Stimulated activated CD4-positive, alpha-beta T cell treated with anti-CD3 and anti-CD28 coated beads, Interleukin-2, amount 100 ng/mL, for 48 hours (primary cell): ENCODE measurements at places on chromosomes 5 and 9.

DNA sequence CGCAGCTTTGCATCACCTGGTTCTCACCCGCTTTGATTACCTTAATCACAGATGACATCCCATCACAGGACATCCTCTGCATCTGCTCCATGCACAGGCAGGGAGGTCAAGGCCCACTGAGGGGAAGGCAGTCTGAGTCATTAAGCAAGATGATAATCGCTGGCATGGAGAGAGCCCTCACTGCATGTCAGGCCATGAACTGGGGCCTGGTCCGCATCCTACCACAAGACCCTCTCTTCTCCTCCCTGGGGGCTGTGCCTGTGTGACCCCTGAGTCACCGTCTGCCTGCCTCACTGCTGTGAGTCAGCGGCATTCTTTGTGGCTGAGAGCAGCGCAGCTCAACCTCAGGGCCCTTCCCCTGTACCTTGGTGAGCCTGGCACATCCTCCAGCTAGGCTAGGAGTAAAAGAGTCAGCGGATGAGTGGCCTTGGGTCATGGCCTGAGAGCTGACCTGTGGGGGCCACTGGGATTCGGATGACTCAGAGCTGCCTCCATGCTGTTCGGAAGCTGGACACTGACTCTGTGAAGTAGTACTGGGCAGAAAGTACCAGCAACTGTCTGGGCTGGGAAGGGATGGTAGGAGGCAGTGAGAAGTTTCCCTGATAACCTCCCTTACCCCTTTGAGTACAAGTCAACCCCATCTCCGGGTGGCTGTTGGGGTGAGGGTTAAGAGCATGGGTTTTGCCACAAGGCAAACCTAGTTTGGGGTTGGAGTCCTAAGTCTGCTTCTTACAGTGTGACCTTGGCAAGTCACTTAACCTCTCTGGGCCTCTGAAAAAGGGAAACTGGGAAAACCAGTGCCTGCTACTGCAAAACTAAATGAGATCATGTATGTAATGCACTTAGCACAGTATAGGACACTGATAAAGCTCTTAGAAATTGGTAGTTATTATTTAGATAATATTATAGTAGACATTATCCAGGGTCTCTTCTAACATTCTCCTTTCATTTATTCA is 14.6 kb upstream of the ARSI start:
- DNase-seq = no peak

GRCh38 chr9:97563458-97564135 is 62.1 kb downstream of the TMOD1 start:
- DNase-seq = no peak

GRCh38 chr9:70883056-70883455 is 238.4 kb downstream of the TRPM3 start:
- DNase-seq = no peak

- DNase-seq = no peak
Observed at GRCh38 chr9:127398715-127399400, 1.9 kb downstream of the SLC2A8 start.

DNA sequence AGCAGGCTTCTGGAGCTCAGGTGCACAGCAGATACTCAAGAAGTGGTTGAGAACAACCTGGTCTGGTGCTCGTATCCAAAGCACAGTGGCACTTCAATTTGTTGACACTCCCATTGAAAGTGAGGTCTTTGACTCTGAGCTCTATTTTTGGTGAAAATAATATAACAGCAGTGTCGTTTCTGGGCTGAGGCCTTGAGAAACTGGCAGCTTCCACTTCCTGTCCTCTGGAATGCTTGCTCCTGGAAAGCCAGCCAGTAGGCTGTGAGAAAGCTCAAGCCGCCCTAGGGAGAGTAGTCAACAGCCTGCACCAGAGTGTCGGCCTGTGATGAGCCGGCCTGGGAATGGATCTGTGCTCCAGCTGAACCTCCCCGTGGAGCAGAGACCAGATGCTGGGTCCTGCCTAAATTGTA is 6.8 kb upstream of the SUSD3 start:
- no peak for DNase-seq

DNA sequence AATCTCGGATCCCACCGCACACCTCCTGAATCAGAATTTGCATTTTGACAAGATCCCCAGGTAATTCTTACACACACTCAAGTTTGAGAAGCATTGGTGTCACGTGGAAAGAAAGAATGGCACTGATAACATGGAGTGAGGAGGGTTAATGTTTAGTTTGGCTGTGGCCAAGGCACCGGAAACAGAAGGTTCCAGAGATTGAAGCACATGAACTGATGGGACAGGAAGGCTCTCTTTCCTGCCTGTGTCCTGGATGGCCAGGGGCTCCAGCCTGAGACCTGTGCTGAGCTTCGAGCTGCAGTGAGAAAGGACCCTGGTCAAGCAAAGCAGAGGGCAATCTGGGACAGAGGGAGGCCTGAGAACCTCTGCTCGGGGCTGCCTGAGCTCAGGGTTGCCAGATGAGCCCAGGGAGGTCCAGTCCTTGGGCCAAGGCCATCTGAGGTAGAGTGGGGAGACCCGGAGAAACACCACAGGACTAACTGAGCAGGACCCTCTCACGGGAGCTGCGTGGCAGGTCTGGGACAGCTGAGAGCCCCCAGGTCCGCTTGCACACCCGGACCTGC is 27.3 kb downstream of the AFAP1L1 start:
- DNase-seq = no peak

DNA sequence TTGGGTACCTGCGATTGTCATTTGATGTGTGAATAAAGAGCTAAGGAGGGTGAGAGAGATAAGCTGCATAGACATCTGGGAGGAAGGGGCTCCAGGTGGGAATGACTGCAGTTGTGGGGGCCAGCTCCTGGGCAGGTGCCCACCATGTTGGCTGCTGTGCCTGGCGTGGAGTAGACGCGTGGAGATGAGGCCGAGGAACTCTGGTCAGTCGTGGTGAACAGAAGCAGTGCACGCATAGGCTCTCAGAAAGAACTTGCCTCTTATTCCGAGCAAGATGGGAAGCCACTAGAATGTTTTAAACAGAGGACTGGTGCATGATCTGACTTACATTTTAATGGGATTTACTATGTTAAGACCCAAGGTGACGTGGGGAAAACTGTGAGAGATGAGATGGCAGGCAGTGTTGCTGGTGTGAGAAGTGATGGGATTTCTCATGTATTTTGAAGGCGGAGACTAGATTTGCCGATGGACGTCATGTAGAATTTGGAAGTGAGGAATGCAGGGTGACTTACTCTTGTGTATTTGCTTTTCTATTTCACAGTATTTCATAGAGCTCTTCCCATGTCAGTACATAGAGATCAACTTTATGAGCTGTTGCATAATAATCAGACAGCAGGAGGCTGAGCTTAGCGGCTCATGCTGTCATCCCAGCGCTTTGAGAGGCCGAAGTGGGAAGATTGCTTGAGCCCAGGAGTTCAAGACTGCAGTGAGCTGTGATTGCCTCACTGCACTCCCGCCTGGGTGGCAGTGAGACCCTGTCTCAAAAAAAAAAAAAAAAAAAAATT is 71.1 kb downstream of the EHMT1 start:
- no peak for DNase-seq

GRCh38 chr5:177524539-177524900 is 7.8 kb upstream of the DDX41 start:
- no peak for DNase-seq

DNA sequence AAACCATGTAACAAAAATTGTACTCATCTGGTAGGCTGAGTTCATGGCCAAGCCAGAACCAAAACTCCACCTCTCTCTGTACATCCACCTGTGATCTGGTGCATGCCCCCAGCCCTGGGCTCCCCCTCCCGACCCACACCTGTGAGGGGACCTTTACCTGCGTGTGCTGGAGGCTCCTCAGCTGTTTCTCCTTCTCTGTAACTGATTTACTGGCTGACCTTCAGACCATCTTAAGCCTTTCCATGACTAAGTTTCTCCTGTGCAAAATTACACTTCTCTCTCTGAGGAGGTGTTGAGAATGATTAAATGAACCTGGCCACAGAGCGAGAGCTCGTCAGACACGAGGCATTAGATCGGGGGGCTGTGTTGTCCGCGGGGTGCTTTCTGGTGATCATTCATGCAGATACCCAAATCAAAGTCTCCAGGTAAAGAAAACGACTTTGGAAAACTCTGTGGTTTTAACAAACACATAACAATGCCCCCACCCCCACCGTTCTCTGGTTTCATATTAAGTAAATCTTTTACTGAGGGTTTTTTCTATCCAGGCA is 136.4 kb downstream of the SEMA5A start:
- DNase-seq = no peak

DNA sequence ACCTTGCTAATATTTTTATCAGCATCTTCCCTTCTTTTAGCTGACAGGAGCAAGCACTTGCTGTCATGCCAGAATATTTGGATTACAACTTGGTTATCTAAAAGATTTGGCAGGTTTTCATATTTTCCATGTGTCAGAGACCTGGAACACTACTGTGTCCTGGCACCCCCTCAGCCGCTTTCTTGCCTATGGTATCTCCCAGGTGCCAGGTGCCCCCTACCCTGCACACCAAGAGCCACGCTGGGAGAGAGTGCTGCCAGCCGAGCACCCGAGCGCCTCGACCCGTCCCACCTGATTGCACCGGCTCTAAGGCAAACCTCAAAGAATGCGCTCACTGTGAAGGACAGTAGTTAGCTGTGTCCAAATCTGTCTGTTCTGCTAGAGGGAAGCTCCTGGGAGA is 84.8 kb downstream of the GTF3C4 start:
- no peak for DNase-seq

DNA sequence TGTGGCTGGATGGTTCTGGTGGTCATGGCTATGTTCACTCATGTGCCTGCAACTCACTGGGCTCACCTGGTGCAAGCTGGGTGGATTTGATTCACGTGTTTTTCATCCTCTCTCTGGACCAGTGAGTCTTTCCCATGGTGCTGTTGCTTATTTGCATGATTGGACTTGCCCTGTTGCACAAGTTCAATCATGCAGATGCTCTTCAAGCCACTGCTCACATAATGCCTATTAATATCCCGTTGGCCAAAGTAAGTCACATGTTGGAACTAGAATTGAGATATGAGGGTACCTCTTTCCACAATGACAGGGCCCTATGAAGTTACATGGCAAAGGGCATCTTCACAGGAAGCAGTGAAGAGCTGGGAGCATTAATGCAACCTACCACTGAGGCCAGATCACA is 26.5 kb upstream of the MROH2B start:
- no peak for DNase-seq

DNA sequence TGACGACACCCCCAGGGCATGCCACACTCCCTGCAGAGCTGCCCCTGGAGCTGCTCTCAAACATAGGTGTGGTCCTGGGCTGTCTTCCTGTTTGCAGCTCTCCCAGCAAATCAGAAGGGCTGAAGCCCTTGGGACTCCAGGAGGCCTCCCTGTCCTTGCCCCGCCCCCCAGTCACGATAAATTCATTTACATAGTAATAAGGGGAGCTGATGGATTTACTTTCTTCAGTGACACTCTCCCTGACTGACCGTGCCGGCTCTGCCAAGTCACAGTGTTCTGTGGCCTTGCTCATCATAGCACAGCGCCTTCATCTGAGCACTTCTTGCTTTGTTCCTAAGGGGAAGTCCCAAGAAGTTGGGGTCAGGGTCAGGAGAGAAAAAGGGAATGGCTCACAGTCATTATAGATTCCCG is 121.4 kb downstream of the ENC1 start:
- no peak for DNase-seq

GRCh38 chr9:7117676-7118561 is 360.1 kb downstream of the KDM4C start:
- no peak for DNase-seq

DNA sequence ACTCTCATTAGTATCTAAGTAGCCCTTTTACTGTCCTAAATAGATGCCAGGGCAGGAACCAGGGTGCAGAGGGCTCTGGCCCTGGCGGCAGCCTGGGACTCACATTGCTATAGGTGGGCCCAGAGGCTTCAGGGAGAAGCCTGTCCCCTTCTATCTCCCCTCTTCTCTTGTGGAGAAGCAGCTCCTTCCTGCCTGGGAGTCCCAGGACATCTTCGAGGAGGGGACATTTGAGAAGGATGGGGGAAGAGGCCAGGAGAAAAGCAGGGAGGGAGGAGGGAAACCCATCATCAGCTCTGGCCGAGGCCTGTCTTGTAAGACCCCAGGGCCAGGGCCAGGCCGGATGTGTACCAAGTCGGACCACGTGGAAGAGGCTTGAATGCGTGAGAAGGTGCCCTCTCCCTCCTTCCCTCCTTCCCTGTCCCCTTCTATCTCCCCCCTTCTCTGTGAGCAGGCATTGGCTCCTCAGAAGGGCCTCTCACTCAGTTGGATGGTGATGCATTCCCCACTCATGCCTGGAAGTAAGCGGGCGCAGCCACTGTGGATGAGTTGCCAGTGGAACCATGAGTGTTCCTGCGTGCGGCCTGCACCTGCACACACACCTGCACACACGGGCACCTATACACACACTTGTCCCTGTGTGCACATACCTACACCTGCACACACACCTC is 20.7 kb upstream of the LPCAT1 start:
- DNase-seq = no peak

DNA sequence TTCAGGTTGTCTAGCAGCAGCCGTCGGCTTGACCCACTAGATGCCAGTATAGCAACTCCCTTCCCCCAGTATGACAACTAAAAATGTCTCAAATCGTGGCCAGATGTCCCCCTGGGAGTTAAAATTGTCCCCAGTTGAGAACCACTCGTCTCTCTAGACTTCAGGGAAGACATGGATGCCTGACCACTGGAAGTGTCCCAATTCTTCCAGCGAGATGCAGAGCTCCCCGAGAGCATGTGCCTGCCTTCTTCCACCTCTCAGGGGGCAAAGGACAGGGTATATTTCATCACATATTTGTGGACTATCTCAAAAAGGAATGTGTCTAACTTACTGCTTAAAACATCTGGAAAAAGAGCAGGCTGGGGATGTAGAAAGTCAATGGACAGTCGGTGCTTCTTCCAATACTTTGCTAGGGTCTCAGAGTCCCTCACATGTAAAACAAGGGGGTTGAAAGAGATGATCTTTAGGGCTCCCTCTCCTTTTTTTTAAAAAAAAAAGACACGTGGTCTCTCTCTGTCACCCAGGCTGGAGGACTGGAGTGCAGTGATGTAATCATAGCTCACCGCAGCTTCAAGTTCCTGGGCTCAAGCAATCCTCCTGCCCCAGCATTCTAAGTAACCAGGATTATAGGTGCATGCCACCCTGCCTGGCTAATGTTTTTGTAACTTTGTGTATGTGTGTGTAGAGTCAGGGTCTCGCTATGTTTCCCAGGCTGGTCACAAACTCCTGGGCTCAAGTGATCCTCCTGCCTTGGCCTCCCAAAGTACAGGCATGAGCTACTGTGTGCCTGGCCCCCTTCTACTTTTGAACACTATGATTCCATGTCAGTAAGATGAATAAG is 190.6 kb downstream of the DAB2IP start:
- no peak for DNase-seq

DNA sequence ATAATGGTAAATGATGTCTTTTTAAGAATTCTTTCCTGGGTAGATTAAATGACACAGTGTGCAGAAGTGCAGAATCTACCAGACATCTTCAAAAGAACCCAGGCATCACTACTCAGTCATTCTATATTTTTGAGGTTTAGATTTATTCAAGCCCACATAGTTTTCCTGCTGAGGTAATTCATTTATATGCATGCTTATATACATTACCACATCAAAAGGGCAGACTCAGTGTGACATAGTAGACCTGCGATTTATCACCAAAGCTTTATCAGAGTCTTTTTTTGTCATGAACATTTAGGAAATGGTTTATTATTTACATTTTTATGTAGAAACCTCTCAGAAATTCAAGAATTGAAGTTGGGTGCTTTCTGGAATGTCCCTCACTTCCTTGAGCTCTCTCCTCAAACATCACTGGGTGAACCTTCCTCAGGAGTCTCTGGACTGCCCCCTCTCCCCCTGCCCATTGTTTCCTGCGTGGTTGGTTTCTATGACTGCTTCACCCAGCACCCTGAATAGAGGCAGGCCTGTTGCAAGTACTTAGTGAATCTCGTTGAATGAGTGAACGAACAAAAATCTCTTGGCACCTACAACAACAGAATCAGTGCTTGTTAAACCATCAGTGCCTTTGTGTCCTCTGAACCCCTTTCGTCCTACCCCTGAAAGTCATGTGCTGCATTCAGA is 42.5 kb downstream of the ADAMTS16 start:
- no peak for DNase-seq
